ENCODE measurements at places on chromosomes 2 and 18.

DNA sequence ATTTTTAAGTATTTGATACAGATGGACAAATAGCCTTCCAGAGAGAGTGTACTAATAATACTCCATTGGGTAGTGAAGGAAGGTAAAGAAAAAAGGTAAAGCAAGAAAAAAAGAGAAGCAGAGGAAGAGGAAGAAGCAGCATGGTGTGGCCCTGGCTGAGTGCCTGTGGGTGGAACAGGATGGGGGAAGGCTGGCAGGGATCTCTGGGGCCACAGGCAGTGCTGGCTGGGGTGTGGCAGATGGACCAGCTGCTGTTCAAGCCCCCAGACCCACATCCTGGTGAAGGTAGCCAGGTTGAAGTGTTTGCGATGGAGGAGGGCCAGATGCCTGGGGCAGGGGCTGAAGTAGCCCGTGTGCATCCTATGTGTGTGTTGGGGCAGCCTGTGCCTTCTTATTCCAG is 79.0 kb downstream of the DYSF start:
- DNase-seq: no peak

- DNase-seq: no peak
Measured at GRCh38 chr2:215680605-215681598, 245.0 kb upstream of the FN1 start.

GRCh38 chr2:96233880-96234316 is 25.3 kb upstream of the STARD7 start:
- no peak for DNase-seq

DNA sequence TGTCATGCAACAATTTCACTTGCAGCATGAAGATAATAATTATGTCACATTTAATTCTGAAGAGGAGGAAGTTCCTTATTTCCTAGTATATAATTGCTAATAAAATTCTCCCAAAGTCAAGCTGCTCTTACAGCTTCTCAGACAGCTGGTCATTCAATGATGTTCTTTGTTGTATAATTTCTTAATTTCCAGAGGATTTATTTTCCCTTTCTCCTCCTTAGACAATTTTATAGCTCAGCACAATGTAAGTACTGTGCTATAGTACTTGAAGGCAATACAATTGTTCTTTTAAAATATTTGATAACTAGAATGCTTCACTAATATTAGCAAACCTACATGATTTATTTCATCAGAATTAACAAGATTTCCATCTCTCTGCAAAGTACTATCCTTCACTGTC is 73.4 kb downstream of the ROCK1 start:
- no peak for DNase-seq

DNA sequence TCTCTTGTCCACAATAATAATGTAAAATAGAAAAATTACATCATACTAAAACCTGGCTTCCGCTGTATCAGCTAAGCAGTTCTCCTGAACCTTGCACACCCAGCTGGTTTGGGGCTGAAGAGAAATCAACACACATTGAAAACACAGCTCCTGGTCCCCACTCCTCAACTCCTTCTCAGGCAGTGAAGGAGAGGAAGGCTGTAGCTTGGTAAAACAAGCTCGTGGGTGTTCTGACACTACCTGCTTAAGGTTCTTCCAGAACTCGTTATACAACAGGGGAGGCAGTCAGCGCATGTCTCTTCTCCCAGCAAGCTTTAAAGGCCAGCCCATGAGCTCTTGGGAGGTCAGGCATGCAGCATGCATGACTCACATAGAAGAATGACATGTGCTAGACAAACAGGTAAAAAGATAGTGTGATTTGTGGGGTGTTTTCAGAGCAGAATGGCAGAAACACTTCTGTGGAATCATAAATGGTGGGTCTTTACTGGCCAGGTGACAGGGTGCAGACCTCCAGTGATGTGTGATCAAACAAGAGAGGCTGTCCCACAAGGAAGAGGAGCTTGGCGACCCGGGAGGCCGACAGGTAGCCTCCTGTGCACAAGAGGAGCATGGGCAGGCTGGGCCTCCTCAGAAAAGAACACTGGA is 69.1 kb downstream of the UXS1 start:
- DNase-seq: no peak

DNA sequence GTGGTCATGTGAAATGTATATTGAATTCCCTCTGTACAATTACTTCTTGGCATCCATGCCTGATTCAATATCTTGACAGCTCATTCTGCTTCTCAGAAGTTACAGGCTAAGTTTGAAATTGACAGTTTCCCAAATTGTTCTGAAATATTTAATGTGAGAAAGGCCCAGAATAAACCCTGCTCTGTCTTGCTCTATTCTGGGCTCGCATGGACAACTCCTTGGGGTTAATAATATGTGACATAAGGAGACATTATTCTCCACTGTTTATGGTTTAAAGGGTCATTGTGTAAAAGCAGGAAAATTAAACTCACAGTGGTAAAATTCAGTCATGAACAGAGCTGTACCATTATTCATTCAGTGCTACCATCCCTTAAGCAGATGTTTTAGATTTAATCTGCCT is 160.7 kb upstream of the CNTNAP5 start:
- no peak for DNase-seq

- DNase-seq: no peak
Measured at GRCh38 chr2:16038621-16039020, 98.3 kb downstream of the MYCN start.

- DNase-seq: no peak
Measured at GRCh38 chr18:65091744-65092329, 659.0 kb upstream of the CDH7 start.

- no peak for DNase-seq
Measured at GRCh38 chr2:41741951-41742595, 305.7 kb upstream of the PKDCC start.

- DNase-seq: no peak
Measured at GRCh38 chr2:200845669-200846325, 18.7 kb downstream of the CLK1 start.

GRCh38 chr18:13414521-13414920 is 196.0 kb downstream of the LDLRAD4 start:
- no peak for DNase-seq

DNA sequence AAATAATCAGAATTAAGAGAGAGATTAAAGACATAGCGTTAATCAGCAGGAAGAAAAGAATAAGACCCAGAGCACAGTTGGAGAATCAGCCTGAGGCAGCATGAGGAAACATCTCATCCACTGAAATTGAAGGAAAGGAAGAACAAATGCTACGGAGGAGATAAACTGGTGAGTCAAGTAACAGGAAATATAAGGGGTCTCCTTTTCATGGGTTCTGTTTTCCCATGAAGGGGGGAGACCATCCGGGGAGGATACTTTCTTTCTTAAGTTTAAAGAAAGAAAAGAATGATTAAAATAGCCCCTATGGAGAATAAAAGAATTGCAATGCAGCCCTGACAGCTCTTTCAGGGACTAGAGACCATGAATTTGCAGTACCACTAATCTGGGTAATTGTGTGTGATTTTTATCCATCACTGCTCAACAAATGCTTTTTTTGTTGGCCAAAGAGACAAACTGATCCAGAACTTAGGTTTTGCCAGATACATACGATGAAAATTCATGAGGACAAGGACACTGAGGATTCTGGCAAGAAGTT is 17.7 kb downstream of the ROCK2 start:
- DNase-seq: no peak

DNA sequence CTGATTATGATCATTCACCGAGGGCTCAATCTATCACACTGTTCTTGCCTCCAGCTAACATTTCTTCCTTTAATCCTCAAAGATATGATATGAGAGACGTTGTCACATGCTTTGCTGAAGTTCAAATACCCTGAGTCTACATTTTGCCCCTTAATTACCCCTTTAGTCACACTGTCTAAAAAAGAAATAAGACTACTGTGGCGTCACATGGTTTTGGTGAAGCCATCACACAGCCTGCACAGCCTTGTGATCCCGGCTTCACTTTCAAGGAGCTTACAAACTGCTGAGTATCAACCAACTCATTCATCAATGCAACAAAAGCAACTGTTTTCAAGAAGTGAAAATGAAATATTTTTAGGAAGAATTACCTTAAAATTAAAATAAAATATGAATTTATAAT is 31.9 kb upstream of the SOCS6 start:
- no peak for DNase-seq

DNA sequence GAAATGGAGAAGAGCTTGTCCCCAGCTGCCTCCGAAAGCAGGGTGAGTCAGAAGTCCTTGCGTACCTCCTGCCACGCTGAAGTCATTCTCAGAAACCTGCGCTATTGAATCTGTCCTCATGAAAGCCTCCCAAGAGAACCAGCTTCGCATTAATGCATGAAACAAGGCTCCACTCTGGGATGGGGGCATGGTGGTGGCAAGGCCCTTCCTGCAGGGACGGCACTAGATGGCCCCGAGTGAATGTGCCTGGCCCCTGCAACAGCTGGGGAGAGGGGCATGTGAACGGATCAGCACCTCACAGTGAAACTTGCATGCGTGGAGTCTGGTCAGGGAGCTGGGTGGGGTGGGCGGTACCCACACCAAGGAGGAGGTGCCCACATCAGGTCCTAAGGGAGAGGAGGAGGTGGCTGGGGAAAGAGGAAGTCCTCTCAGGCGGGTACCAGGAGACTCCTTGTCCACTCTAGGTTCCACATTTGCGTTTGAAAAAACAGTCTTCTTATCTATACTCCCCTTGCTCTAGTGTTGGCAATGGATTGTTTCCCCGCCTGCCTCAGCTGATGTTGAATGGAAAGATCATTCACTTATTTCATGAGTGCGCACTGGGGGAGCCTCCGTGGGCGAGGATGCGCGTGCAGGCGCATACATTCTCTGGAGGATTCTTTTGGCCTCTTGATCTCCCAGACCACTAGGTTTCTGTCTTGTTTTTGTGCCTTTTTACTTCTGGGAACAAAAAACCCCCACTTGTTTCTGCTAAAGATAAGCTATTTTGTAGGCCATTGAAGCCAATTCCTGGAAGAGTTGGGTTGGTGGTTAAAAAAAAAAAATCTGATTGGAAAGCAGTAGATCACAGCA is 104.7 kb downstream of the KLHL29 start:
- DNase-seq: no peak

GRCh38 chr2:203871371-203871983 is 3.9 kb downstream of the CTLA4 start:
- no peak for DNase-seq

DNA sequence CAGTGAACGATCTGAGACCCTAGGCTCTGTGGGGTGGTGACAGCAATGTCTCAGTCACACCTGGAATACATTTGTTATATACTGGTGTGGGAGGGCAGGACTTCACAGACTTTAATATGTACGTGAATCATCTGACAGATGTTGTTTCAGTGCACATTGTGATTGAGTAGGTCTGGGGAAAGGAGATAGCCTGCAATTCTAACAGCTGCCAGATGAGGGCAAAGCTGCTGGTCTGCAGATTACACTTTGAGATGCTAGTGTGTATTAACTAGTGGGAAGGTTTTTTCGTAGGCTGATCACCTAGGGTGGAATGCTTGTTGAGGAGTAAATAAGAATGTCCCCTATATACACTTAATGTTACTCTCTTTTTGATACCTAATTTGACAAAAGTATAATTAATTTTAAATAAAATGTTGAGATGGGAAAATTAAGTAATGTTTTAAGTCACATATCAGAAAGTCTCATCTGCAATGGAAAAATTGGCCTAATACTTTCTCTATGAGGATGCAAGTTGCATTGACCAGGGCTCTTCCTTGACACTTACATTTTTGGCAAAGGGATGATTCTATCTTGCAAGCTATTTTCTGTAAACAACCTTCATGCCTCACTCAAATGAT is 496.9 kb upstream of the HNMT start:
- DNase-seq: no peak

- DNase-seq: no peak
Measured at GRCh38 chr2:181684454-181685149, 4.3 kb upstream of the NEUROD1 start.

- no peak for DNase-seq
Measured at GRCh38 chr2:79977792-79978191, 326.8 kb downstream of the LRRTM1 start.
